ENCODE measurements at places on chromosomes 16 and 17.
A peak's percentile ranks its signal among the peaks of the same experiment; 100 is the strongest.

DNA sequence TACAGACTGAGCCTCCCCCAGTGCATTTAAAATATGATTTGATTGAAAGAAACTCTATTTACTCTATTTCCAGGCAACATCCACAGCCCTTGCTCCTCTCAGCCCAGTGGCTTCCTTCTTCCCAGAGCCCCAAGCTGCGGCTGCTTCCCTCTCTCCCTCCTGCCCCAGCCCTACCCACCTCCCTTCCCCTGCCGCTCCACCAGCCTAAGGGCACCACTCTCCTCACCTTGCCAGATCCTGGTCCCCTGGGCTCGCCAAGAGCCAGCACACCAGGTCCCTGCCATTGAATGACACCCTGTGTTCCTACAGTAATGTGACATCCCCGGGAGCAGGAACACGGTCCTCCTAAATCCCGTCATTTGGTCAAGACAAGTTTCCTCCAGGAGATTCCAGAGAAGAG, 236.0 kb downstream of the RBFOX3 start:
- no peak for DNase-seq

DNA sequence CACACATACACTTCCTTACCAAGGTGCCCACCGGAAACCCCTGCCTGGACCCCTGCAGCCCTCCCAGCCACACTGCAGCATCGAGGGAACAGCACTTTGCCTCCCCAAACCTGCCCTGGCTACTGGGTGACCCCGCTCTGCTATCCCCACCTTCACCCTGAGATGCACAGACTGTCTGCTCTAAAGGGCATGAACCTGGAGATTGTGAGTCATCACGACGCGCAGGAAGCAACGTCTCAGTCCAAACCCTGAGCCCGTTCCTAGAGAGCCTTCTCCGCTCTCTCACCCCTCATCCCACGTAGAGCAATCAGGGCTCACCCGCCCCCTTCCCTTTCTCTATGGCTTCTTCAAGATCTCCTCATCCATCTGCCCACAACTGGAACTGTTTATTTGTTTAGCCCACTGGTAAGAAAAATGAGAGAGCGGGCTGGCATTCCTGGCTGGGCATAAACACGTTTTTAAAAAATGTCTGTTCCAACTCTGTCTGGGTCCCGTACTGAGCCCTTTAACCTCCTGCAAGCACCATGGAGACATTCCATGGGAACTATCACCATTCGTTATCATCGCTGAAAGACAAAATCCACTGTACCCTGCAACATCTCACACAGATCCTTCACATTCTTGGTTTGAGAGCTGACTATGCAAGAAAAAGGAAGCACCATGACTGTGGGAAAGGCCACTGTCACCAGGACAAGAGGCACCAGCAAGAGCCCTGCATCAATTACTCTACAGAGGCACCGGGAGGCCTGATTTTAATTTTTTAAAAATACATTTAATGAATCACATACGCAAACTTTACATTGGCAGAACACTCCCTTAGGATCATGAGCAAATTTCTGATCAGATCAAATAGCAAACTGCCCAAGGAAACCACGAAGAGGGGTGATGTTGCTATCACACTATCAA, 28.2 kb downstream of the ZFHX3 start:
- DNase-seq, result no peak

DNA sequence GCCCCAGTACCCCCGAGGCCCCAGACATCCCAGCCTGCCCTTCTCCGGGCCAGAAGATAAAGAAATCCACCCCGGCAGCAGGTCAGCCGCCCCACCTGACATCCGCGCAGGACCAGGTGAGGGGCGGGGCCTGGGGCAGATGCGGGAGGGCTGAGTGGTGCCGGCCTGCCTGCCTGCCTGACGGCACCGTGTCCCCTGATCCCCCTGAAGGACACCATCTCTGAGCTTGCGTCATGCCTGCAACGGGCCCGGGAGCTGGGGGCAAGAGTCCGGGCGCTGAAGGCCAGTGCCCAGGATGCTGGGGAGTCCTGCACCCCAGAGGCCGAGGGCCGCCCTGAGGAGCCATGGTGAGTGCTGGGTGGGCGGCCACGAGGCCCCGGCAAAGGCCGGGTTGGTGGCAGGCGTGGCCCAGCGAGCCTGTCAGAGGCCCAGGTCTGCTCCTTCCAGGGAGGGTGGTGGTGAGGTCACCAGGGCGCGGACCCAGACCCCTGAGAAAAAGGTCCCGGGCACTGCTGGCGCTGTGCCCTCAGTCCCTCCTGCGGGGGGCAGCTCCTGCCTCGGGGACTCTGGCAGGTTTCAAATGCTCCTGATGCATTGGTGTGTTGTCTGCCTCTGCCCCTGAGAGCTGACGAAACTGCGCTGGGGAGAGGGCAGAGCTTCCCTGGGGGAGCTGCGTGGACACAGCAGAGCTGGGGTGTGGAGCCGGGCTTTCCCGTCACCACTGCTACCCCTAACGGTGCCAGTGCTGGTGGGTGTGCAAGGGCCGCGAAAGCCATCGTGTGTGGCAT, 1.2 kb downstream of the CDT1 start:
- peak; percentile 33 for DNase-seq

DNA sequence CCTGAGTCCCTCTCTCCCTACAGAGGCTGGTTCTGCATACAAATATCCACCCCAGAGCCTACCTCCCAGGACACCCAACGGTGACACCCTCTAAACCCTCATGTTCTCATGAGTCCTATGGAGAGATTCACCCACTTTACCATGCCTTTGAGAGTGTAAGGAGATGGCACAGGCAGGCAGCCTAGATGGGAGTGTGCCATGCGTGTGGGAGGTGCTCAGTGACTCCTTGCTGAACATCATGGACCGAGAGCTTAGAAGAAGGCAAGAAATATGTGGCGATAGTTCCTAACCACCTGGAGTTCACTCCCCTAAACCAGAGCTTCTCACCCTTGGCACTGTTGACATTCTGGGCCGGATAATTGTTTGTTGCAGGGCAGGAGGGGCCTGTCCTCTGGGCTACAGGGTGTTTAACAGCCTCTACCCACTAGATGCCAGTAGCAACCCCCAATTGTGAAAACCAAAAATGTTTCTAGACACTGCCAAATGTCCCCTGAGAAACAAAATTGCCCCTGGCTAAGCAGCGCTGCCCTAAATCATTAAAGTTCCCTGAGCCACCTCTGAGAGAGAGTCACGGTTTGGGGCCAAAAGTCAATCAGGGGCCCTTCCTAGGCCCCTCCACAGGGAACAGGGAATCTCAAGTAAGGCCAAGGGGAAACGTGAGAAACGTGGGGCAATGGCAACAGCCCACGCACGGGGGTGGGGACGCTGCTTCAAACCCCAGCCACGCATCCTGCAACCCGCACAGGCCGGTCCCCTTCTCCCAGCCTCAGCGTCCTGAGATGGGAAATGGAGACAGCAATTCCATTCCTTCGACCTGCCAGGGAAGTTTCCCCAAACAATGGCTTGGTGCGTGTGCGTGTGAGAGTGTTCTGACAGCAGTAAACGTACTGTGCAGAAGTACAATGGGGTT, 66.8 kb downstream of the C16orf78 start:
- no peak for DNase-seq

DNA sequence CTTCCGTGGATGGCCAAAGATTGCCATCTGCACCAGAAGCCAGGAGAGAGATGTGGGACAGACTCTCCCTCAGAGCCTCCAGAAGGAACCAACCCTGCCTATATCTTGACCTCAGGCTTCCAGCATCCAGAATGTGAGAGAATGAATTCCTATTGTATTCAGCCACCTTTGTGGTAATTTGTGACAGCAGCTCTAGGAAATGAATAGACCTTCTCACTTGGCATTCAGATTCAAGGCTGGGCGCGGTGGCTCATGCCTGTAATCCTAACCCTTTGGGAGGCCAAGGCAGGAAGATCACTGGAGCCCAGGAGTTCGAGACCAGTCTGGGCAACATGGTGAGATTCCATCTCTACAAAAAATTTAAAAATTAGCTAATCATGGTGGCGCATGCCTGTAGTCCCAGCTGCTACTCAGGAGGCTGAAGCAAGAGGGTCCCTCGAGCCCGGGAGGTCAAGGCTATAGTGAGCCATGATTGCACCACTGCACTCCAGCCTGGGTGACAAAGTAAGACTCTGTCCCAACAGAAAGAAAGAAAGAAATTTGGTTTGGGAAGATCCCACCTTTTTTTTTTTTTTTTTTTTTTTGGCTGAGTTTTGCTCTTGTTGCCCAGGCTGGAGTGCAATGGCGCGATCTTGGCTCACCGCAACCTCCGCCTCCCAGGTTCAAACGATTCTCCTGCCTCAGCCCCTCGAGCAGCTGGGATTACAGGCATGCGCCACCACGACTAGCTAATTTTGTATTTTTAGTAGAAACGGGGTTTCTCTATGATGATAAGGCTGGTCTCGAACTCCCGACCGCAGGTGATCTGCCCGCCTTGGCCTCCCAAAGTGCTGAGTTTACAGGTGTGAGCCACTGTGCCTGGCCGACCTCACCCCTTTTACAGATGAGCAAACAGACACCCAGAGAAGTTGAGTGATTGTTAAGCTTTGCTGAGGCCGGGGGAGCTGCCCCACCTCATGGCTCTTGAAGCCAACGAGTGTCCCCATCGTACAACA, 4.3 kb upstream of the CPSF4L start:
- no peak for DNase-seq

DNA sequence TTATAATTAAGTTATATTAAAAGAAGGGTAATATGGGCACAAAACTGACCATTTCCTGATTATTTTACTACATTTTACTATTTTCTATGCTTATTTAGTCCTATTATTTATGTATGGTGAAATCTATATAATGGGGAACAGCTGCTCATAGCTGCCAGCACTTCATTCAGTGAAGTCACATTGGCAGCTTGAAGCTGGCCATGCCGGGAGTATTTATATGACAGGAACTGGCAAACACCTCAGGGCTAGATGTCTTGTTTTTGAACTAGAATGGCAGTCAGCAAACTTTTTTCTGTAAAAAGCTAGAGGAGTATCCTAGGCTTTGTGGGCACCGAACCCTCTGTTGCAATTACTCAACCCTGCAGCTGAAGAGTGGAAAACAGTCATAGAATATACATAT, 104.1 kb downstream of the CDH13 start:
- DNase-seq, result no peak

- no peak for DNase-seq
These were observed 202.8 kb upstream of the C16orf82 start for GRCh38 chr16:26863931-26864330.

GRCh38 chr17:40820228-40820838, 2.1 kb downstream of the KRT10 start:
- DNase-seq, result no peak

- no peak for DNase-seq
These were observed 491.0 kb downstream of the CDH13 start for GRCh38 chr16:83117810-83118209.

- no peak for DNase-seq
These were observed 12.9 kb upstream of the SEC14L1 start for GRCh38 chr17:77127735-77128361.

DNA sequence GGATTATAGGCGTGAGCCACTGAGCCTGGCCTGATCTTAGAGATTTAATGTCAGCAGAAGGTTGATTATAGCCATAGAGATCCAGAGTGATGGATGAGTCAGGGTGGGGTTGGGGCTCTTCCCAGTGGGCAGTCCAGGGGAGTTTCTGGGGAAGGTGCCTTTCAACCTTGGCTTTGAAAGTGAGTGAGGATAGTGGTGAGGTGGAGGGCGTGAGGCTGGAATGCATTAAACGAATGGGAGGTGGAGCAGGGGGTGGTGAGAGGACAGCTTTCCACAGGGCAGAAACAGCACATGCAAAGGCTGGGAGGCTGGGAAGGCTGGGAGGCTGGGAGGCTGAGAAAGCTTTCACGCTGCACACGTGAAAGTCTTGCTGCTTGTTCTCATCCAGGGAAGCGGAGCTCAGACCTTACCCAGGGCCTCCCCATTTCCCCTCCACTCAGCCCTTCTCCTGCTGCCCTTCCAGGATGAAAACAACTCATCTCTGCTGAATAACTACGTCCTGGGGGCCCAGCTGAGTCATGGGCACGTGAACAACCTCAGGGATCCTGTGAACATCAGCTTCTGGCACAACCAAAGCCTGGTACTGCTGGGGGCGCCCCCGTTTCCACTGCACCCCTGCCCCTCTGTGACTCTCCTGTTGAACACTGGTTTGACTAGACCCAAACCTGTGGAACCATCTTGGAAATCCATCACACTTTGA, 22.3 kb downstream of the ADGRG5 start:
- DNase-seq, result no peak

- DNase-seq, result no peak
These were observed 115.5 kb upstream of the TBX2 start for GRCh38 chr17:61284174-61284573.

GRCh38 chr17:57724026-57724728, 20.9 kb downstream of the CCDC182 start:
- no peak for DNase-seq

DNA sequence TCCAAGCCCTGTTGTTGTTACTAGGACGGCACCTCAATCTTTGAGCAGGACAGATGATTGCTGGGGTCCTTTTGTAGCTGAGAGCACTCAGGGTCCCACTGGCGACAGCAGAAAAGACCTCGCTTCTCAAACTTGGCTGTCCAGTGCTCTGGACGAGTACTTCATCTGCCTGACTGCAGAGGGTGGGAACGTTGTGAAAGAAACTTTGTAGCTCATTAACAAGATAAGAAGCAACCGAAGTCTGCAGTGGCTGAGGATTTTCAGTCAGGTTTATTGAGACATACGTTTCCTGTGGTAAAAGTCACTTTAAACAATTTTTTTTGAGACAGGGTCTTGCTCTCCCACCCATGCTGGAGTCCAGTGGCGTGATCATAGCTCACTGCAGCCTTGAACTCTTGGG, 191.7 kb downstream of the PRKCB start:
- DNase-seq, result no peak

GRCh38 chr17:59620064-59620359, 317 bp downstream of the CLTC start:
- no peak for DNase-seq

DNA sequence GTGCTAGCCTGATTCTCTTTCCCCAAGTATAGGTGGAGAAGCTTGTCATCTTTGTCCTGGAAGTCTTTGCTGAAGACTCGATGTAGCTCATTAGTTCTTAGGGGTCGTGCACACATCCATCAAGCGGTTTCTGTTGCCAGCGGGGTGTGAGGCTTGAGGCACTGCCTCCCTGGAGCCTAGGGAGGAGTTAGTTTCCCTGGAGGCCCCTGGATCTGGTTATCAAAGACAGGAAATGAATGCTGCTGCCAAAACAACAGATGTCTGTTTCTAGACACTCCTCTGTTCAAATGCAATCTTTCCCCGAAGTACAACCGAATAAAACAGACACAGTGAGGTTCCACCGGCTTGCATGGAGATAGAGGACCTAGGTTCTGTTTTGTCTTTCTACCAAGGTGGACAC, 17.5 kb downstream of the HS3ST4 start:
- DNase-seq, result no peak

DNA sequence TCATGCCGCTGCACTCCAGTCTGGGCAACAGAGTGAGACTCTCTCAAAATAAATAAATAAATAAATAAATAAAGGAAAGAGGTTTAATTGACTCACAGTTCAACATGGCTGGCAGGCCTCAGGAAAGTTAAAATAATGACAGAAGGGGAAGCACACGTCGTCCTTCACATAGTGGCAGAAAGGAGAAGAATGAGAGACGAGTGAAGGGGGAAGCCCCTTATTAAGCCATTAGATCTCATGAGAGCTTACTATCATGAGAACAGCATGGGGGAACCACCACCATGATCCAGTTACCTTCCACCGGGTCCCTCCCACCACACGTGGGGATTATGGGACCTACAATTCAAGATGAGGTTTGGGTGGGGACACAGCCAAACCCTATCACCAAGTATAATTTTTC, 54.5 kb downstream of the PAFAH1B1 start:
- DNase-seq, result no peak
